CD4-positive, alpha-beta T cell treated with Interleukin-2 at 100 ng/mL for 4 hours (primary cell): ENCODE measurements at places on chromosomes 6 and 20.
A peak's percentile ranks its signal among the peaks of the same experiment; 100 is the strongest.

GRCh38 chr6:118504611-118505010, 43.5 kb upstream of the PLN start:
- DNase-seq = no peak

- peak; percentile 68 for DNase-seq
Measured at GRCh38 chr6:29708432-29709179, 14.6 kb upstream of the HLA-F start.

- no peak for DNase-seq
Measured at GRCh38 chr20:5328268-5328667, 11.5 kb upstream of the PROKR2 start.

GRCh38 chr6:87244380-87244779, 78.0 kb upstream of the SMIM8 start:
- DNase-seq = no peak

DNA sequence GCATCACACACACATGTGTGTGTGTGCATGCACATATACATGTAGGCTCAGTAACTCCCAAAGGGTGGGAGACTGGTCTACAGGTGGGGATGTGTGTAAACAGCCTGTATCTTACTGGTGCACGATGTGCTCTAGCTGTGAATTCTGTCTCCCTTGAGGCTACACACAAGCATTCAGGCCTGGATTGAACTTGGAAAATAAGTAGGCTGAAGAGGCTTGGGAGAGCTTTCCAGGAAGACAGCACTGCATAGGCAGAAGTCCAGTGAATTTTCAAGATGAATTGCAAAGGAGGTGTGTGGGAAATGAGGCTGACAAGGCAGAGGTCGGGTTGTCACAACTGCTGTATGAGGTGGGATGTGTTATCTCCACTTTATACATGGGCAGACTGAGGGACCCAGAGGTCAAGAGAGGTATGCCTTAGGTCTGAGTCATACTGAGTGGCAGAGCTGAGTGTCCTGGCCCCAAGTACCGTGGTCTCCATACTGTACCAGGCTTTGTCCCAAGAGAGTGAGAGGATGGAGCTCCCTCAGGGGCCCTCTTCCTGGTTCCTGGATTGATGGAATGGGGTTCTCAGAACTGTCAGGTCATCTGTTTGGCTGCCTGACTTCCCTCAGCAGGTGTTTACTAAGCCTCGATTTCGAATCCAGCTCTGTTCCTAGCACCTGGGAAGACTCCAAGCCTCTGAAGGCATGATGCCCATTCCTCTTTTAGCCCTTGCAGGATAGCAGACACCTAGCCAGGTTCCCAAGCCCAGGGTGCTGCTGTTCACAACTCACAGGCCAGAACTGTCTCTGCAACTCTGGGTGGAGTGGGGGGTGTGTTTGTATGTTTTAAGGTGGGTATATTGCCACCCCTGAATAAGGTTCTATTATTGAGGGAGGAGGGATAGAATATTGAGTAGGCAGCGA, 14.4 kb downstream of the SNPH start:
- no peak for DNase-seq

DNA sequence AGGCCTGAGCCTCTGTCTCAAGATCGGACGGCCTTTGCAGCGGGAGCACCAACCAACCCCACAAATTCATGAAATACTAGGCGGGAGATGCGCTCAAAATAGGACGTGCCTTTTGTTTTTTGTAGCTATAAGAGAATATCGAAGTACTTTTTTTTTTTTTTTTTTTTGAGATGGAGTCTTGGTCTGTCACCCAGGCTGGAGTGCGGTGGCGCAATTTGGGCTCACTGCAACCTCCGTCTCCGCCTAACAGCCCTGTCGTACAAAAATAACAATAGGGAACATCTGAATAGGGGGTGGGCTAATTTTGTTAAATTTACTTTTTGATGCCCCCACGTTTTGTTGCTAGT, 5.9 kb upstream of the TUBB2A start:
- DNase-seq = no peak

DNA sequence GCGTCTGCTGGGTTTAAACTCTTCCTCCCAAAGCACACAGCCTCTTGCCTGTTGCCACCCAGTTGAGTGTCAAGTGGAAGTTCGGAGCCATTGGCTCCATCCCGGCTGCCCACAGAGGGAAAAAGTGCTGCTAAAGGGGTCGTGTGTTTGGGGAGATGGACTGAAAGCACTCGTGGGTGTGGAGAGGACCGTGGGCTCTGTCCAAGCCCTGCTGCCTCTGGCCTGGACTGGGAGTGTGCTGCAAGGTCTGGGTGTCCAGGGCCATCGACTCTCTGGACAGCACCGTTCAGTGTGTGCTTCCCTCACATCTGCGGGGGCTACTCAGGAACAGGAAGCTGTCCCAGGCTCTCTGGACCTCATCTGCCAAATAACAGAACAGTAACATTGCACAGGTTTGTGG, 269.3 kb downstream of the DLL1 start:
- no peak for DNase-seq

DNA sequence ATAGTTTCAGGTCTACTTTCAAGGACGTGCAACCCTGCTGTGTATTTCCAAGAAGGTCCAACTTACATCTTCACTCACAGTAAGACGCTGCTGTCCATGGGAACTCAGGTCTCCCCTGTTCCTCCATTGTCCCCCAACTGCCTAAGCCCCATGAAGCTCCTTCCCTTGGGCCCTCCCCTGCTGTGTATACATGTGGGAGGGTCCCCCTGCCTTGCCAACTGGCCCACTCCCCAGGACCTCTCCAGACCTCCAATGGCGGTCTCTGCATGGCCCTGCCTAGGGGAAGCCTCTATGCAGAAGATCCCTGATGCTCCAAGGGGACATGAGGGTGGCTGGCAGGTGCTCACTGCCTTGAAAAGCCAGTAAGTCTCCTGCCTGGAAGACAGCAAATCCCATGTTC, 186.7 kb upstream of the CST7 start:
- DNase-seq = no peak

GRCh38 chr6:46704562-46704961, 16.9 kb downstream of the TDRD6 start:
- no peak for DNase-seq

DNA sequence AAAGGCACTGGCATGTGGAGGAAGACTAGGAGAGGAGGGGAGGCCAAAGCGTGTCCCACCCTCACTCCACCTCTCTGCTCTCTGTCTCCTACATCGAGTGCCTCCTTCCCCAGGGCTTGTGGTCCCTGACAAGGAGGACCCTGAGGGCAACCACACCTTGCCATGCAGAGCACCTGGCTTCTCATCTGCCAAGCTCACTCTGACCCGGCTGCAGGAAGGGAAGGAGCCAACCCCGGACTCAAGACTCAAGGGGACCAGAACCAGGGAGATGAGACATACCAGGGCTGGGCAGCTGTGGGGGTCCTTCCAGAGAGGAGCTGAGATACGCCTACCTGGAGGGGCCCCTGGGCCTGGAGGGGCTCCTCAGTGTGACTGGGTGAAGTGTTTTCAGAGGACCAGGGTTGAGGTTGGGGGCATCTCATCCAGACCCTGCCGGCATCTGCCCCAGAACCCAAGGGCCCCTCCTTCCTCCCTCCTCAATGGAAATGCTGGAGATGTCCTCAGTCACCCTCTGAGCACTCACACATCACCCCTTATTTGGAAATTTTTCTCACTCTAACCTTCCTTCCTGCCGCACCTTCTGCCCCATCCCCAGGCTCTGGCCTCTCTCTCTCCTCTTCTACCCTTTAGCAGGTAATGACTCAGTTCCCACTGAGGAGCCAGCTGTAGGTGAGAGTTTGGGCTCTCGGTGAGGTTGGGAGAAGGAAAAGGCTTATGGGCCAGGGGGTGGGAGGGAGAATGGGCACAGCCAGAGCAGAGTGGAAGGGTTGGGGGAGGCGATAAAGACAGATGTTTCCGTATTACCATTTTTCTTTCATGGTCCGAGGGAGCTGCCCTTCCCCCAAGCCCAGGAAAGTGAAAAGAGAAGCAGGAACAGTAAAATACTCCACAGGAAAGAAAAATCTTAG, 32.0 kb upstream of the POU5F1 start:
- no peak for DNase-seq

- DNase-seq = no peak
Measured at GRCh38 chr6:138571585-138572166, 72.4 kb upstream of the NHSL1 start.

DNA sequence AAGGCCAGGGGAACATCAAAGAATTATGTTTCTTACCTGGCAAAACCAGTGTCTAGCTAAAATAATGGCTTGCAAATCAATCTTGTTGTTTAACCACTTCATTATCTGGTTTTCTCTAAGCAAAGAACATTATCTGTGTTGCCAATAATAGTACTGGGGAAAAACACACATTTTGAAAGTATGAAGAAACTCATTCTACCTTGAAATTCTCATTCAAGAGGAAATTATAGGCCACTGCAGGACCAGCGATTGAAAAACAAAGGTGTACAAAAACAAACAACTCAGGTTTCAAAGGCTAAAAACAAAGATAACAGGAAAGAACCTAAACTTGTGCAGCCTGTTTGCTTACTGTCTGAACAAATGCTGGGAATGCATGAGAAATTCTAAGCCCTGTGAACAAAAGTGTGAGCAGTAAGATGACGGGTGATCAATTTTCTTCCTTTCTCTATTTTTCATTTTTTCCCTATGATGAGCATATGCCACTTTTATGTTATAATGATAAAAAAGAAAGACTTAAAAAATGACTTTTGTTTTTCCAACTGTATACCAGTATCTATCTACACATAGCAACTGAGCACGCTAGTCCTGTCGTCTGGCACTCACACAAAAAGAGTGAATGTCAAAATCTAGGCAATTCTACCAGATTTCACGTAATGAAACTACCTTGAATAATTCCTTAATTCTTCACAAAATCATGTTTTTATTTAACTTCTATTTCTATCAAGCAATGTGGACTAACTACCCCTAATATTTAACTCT, 117.9 kb downstream of the SGK1 start:
- DNase-seq = no peak

DNA sequence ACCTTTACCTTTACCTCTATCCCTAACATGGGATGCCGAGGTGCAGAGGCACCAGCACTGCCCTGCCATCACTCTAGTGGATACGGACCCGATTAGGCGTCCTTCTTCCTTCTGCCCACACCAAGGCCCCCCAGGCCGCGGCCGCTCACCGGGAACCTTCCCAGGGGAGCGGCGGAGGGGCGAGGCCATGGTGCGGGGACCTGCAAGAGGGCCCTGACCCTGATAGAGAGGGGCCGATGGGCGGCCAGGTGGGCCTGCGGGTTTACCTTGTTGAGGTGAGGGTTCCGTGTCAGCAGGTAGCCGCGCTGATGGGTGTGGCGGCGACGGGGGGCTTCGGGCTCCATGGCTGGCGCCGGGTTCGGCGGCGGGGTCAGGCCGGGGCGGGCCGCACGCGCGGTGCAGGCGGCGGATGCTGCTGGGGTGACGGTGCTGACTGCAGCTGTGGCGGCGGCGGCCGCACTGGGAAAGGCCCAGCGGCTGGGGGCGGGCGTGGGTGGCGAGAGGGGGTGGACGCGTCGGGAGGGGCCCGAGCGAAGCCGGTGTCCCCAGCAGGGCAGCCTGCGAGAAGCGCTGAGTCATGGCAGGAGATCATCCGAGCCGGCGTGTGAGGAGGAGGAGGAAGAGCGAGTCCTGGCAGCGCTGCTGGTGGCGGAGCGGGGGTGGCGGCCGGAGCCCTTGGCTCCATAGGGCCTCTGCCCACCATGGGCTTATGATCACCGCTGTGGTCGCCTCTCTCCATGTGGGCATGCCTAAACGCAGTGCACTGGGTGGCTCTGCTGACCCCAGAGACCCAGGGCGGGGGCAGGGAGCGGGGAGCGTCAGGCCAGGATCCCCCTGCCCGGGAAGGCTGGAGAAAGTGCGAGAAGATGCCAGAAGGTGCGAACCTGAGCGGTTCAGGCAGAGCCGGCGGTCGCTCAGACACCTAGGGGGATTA, at the start of gene ME1:
ME1 (minus strand) TSS at position 441 of the 934 bp plus-strand sequence; CDS start at position 344, 97 bp downstream.
- peak; percentile 13 for DNase-seq

DNA sequence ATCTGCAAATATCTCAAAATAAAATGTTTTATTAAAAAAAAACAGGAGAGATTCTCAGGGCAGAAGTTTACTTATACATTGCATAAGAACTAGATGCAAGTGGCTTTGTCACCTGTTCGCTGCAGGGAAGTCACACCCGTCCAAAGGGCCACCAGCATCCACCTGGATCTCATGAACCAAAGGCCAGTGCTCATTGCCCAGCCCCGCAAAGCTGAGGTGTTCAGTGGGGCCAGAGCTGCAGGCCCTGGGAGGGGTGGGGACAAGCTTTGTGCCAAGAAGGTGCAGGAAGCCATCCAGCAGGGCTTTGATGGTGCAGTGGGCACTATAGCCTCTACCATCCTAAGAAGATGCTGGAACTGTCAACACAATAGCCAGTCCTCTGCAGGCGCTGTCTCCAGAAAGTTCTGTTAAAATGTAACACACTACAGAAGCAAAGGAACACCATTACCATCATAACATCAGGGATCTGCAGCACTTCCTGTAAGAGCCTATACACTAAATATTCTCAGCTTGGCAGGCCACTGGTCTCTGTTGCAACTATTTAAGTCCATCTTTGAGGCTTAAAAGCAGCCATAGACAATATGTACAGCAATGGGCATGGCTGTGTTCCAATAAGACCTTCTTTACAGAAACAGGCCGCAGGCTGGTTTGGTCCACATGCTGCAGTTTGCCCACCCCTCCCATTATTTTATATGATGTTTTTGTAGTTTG, 15.7 kb upstream of the CD93 start:
- no peak for DNase-seq

DNA sequence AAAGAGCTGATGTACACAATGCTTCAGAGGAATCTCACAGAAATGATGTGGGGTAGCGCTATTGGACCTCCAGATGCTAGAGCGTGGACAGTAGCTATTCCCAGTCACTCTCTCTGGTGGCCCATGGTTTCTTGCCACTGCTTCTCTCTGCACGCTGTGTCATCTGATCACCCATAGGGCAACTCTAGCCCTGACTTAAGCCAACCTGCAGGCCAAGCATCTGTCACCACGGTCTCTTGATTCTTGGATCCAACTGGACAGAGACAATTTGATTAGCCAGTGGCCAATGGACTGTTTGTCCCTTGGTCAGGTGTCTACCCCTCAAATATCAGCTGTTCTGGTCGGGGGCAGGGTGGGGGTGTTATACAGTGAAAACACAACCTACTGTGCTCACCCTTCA, 42.4 kb upstream of the TRAF3IP2 start:
- DNase-seq = no peak

GRCh38 chr6:142937986-142938385, 7.0 kb downstream of the HIVEP2 start:
- DNase-seq = no peak
